ENCODE measurements at places on chromosomes 1 and 21. TPM values are rescaled to one million over a fixed set of nuclear protein-coding genes. Genes with fewer than 3 reads are reported as not detected.

DNA sequence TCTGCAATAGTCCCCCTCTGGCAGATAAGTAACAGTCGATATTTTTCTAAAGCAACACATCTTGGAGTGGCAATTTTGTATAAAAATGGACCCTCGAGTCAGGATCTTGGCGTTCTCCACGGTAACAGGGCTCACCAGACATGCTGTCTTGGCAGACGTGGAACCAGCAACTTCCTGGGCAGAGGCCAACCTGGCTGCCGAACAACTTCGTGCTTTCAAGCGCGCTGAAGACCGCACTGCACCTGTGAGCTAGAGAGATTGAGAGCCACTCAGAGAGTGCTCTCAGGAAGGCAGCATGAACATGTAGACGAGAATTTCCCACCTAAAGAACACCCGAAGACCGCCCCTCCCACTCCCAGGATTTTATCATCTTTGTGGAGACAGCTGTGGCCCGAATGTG lies 7.3 kb downstream of the C1orf174 start:
- DNase-seq, result no peak

DNA sequence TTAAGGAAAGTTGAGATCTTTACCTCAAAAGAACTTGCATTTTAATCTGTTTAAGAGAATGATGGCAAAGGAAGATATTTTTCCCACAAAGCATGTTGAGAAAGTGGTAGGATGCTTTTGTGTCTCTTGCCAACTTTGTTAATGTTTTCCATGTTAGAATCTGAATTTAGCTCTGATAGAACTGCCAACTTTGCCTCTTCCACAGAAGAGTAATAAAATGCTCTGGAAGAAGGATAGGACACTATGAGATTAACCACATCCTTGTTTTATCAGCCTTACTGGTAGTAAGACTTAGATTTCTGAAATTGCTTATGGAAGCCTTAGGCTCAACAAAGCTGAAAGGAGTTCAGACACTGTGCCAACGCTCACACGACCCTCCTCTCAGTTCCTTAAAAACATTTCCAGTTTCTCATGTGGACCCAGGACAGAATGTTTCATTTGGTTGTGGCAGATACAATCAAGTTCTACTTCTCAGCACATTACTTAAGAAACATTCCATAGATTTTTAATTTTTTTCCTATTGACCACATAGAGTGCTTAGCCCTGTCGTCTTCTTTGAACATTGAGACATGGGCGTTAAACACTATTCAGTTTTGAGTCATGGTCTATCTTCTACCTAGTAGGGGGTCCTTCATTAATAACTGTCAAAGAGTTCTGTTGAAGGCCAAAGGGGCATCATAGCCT lies 59.0 kb downstream of the MTR start:
- no peak for DNase-seq

XKR8 gene
- total RNA-seq, result 4.1 TPM

NBL1 gene
- total RNA-seq, result 22.0 TPM

NBPF6 gene
- total RNA-seq, result not detected

Data from activated naive CD8-positive, alpha-beta T cell treated with anti-CD3 and anti-CD28 coated beads for 36 hours (primary cell).